ENCODE measurements at places on chromosomes 2 and 18.
A peak's percentile ranks its signal among the peaks of the same experiment; 100 is the strongest.

DNA sequence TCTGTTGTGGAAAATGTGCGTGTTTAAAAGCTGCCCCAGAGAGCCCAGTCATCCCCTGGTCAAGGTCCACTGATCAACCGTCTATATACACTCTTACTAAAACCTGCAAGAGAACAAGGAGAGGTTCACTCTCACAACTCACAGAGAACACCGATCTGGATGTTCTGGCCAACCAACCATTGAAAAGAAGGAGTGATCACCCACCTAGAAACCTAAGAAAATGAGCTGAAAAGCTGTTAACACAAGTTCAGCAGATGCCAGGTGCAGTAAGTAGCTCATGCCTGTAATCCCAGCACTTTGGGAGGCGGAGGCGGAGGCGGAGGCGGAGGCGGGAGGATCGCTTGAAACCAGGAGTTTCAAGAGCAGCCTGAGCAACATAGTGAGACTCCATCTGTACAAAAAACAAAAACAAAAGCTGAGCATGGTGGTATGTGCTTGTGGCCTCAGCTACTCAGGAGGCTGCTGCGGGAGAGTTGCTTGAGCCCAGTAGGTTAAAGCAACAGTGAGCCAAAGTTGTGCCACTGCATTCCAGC is 14.5 kb downstream of the ATG16L1 start:
- no peak for DNase-seq

- DNase-seq = no peak
Measured at GRCh38 chr2:157185476-157186227, 71.9 kb upstream of the GALNT5 start.

DNA sequence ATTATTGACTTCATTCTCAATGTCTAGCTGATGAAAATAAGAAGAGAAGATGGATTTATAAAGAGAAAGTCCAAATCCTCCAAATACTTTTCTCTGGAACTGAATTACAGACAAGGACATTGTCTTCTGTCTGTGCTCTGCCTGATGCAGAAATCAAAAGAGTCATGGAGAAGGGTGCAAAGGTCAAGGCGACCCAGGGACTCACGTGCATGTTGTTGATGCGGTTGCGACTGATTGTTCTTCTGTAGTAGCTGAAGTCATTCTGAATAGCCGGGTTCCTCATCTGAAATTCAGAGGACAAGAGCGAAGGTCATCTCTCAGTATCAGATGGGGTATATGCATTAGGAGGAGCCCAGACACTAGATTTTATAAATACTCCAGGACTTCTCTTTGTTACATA is 104.4 kb downstream of the CYRIA start:
- no peak for DNase-seq

DNA sequence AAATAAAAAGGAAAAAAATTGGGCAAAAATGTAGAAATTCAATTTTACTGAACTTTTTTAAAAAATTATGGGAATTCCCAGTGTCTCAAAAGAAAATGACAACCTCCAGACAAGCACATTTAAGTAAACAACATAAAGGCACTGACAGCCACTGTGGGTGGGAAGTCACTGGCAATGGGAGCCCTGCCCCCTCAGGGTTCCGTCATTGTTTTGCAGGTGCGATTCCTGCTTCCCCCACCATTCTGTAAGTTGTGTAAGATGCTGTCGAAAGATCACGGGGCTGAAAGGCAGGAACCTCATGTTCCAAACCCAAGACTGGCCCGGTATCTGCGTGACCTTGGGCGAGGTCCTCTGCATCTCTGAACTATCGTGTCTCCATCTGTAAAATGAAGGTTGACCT is 15.8 kb upstream of the ASPRV1 start:
- DNase-seq = no peak

GRCh38 chr2:176174382-176174823 is 14.1 kb upstream of the HOXD1 start:
- DNase-seq = peak; percentile 33

DNA sequence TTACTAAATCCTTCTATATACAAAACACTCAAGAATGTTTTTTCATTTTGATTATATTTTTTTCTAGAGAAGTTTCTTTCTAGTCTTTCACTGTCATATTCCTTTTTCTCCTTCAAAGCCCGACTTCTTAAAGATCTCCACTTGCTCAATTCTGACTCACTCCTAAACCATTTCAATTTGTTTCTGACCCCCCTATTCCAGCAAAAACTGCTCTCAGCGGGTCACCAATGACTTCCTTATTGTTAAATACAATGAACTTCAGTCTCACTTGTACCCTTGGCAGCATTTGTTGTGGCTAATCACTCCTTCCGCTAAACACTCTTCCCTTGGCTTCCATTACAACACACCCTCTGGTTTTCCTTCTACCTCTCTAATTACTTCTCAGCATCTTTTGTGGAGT is 111.1 kb upstream of the RBBP8 start:
- no peak for DNase-seq

GRCh38 chr2:135490376-135490775 is 40.6 kb downstream of the ZRANB3 start:
- DNase-seq = no peak

DNA sequence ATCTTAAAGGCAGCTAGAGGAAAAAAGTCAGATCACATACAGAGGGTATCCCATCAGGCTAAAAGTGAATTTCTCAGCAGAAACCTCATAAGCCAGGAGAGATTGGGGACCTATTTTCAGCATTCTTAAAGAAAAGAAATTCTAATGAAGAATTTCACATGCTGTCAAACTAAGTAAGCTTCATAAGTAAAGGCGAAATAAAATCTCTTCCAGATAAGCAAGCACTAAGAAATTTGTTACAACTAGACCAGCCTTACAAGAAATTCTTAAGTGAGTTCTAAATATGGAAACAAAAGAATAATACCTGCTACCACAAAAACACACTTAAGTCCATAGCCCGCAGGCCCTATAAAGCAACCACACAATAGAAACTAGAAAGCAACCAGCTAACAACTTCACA is 186.1 kb downstream of the ETAA1 start:
- no peak for DNase-seq

DNA sequence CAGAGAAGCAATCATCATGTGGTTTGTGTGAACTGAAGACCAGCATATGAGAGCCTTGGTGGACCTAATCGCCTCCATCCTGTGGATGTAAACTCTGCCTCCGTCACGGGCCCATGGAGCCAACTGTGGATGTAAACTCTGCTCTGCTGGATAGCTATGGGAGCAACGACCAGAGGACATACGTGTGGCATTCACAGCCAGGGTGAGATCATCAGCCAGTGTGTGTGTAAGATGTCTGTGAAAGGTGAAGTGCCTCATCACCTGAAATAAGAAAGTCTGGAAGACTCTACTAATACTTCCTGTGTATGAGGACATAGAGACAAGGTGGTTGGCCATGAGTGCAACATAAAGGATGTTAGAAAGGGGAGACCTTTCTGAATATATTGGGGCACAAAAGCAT is 63.5 kb downstream of the CYB5A start:
- no peak for DNase-seq

DNA sequence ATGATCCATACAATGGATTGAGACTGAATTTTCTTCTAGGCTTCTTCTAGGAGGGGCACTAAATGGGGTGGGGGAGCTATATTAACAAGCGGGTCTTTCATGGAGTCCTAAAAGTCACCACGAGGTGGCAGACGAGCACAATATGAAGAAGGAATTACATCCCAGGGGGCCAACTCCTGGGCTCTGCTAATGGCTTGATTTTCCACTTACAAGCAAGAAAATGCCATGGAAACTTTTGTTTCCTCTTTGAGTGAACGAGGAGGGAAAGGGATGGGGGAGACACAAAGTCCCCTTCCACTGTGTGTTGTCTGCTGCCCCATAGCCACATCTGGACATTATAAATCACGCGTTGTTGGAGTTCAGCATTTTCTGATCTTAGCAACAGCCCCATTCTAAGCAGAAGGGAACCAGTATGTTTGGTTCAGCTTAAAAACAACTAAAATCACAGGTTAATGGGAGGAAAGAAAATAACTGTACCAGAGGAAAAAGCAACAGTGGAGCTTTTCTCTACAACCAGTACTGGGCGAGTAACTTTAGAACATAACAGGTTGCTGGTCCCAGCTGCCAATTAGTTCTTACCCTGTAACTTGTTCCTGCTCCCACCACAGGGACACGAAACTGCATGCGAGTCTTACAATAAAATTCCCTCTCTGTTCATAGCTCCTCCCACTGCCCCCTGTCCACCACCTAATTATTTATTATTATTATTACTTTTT is 285.0 kb upstream of the PARD3B start:
- DNase-seq = peak; percentile 76

- DNase-seq = no peak
Measured at GRCh38 chr2:230900336-230900995, 24.6 kb downstream of the GPR55 start.

GRCh38 chr2:216057688-216058193 is 23.9 kb downstream of the PECR start:
- peak; percentile 10 for DNase-seq

Data from putamen (tissue), 1 donor.